ENCODE measurements at places on chromosomes 7 and 10. TPM values are rescaled to one million over a fixed set of nuclear protein-coding genes. Genes with fewer than 3 reads are reported as not detected.
A peak's percentile ranks its signal among the peaks of the same experiment; 100 is the strongest.

DNA sequence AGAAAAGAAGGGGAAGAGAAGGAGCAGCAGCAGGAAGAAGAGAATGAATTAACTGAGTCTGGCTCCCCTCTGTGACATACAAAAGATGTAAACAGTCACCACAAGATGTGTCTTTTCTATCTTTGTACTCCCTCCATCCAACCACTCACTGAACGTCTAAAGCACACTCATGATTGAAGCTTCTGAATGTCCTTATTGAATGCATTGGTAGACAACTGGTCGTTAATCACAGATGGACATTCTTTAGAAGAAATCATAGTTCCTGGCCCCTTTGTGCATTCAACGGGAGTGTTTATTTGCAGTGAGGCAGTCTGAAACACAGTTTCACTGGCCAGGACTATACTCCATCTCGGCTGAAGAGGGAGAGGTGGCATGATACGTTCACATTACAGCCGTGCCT lies 206.3 kb upstream of the KMT2E start:
- no peak for DNase-seq

DNA sequence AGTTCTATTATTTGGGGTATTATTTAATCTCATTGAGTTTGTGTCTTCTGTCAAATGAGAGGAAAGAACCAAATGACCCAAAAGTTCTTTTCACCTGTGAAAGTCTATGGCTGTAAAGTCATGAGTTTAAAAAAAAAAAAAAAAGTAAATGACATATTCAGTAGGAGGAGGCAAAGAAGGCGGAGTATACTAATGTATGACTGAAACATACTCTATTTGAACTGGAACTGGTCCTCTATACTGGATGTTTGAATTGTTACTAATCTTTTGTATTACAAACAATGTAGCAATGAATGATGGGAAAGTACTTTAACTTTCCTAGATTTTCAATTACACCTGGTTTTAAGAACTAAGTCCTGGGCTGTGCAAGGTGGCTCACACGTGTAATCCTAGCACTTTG lies 24.9 kb upstream of the GSAP start:
- no peak for DNase-seq

GRCh38 chr10:11425296-11425610 lies 186.2 kb downstream of the USP6NL start:
- DNase-seq: no peak

DNA sequence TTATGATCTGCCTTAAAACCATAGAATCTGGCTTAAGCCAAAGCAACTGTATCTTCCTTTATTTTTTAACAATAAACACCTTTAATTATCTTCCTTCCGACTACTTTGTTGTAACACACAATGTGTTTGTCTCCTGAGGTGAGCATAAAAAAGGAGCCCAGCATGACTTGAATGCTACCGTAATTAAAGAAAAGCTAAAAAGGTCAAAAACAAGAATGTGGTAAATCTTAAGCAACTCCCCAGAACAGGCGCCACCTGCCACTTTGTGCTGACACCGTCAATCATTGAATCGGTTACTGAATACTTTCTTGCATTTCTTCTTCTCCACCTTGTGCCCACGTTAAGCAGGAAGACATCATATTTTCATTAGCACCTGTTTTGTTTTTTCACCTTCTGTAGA lies 569.9 kb upstream of the C7orf33 start:
- no peak for DNase-seq

DNA sequence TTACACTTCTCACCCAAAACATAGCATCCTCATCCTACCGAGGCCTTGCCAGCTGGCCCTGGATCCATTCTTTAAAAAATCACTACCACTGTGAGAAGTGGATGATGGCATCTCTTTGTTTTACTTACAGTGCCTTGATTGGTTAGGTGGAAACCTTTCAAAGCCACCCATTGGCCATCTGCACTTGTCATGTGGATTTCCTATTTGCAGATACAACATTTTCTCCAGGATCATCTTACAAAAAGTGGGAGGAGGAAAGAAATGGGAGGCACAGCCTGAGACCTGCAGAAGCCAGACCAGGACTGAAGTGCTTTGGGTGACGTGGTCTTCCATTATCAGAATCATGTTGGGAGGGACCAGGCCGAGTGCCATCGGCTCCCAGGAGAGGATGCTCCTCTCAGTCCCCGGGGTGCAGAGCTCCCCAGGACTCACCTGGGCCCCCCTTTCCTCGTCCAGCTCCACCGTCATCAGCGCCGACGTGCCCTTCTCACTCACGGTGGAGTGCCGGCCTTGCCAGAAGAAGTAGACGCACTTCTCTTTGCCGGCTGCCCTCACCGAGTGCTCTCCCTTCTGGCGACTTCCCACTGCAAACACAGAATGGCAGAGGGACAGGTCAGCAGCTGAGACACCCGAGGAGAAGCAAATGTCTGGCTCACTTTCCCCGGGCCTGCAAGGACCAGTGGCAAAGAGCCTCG lies 161.2 kb downstream of the SVIL start:
- DNase-seq: no peak

DNA sequence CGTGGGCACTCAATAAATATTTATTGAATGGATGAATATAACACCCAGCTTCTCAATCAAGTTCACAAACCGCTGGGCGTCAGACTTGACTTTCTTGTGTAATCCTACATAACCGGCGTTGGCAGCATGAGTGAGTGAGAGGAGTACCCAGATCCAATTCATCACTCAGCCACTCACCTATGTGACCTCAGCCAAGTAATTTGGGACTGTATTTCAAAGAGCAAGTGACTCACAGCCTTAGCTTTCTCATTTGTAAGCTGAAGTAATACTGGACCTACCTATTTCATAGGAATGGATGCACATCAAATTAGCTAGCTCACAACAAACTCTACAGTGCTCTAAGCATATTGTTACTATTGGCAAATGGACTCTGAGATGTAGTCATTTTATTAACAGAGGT lies 53.8 kb upstream of the FAM204A start:
- no peak for DNase-seq

DNA sequence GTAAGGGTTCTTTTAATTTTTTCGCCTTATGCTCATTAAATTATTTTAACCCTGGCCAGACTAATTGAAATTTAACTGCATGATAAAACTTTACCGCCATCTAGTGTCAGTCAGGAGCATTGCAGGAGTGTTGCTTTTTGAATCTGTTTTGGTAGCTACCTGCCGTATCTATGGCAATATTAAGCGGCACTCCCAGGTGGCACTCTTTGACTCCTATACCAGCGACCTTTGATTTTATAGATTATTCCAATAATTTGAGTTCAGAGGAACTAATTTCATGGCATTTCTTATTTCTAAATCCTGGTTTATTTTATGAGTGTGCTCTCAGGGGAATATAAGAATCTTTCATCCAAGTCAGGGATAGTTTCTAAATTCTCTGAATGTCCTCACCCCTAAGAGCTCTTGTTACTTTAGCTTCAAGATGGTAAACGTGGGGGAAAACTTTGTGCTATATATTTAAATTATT lies 198.9 kb downstream of the REEP3 start:
- DNase-seq: peak; percentile 57

GRCh38 chr10:52659085-52659484 lies 113.5 kb downstream of the MBL2 start:
- DNase-seq: no peak

DNA sequence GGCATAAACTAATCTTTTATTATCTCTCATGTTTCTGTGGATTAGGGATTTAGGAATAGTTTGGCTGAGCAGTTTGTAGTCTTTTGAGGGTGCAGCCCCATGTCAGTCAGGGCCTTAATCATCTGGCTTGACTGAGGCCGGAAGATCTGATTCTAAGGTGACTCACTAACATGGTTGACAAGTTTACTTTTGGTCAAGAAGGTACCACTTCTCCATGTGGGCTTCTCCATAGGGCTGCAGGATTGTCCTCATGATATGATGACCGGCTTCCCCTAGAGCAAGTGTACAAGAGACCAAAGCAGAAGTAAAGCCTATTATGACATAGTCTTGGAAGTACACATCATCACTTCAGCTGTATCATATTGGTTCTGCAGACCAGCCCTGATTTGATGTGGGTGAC lies 45.9 kb upstream of the OIT3 start:
- DNase-seq: no peak

DNA sequence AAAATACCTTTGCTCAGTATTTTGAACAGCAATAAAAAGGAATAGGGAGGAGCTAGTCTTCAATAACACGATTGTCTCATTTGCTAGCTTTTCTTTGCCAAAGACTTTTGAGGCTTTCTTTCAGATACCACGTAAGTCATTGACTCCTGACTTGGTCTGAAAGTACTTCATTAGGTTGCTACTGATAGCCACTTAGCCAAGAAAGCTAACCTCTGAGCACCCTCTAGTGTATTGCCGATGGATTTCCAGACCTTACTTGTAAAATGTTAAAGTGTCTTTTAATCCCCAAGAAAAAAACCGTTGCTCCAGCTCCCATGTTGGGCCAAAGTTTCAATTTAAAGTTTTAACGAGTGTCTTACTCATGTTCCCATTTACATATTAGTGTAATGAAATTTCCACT lies 63.4 kb upstream of the STRIP2 start:
- DNase-seq: no peak

The LEP gene
- total RNA-seq: not detected

The SPDYE6 gene
- not detected for total RNA-seq

The GSTO1 gene
- total RNA-seq: 320 TPM

The COL26A1 gene
- total RNA-seq: not detected

The ANKRD1 gene
- total RNA-seq: not detected

Measured in activated CD4-positive, alpha-beta T cell treated with anti-CD3 and anti-CD28 coated beads for 36 hours (primary cell).